ENCODE measurements at places on chromosomes 4 and X.

- DNase-seq = no peak
Observed at GRCh38 chr4:146032234-146032860, 93.7 kb upstream of the ZNF827 start.

DNA sequence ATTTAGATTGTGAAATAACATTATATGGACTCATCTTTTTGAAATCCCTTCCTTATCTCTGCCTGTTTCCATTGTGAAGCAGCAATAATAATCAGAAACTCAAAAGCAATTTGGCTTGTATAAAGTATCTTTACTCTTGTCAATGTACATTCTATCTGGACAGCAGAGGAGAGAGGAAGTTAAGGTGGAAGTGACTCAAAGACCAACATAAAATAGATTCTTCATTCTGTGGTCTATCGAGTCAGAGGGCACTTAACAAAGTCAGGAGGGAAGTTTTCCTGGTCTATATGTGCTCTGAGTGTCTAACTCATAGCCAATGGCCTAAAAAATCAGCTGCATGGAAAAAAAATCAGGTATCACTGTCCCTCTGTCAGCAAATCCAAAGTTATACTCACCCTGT lies 155.5 kb downstream of the EMCN start:
- no peak for DNase-seq

GRCh38 chr4:76984788-76985211 lies 35.2 kb downstream of the SEPTIN11 start:
- no peak for DNase-seq

- no peak for DNase-seq
Observed at GRCh38 chrX:86002076-86002896, 45.1 kb downstream of the CHM start.

DNA sequence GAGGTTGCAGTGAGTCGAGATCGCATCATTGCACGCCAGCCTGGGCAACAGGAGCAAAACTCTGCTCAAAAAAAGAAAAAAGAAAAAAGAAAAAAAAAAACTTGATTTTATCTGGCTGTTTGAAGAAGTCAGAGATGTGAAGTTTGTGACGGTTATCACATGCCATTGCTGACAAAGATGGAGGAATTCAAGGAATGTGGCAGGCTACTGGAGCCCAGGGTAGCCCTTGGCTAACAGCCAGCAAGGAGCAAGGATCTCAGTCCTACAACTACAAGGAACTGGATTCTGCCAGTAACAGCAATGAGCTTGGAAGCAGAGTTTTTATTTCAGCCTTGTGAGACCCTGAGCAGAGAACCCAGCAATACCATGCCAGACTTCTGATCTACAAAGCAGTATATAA lies 24.3 kb upstream of the TET2 start:
- DNase-seq = no peak

GRCh38 chr4:80529026-80529425 lies 193.5 kb downstream of the CFAP299 start:
- no peak for DNase-seq

DNA sequence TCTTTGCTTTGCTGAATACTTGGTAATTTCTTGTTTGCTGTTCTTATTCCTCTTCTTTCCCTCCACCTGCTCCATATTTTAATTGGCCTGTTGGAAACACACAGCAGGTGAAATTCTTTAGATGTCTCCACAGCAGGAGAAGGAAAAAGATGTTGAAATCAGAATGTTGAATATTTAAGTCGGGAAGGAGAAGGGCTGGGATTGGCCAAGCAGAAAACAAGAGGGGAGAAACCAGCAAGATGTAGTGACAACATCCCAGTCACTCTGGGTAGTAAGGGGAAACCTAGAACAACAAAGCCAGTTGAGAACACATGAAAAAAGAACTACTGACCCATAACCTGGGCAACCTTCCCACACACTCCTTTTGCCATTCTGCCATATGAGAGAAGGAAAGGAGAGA lies 37.3 kb upstream of the STAG2 start:
- no peak for DNase-seq

- DNase-seq = no peak
Observed at GRCh38 chr4:98491899-98492559, 166.4 kb downstream of the TSPAN5 start.

DNA sequence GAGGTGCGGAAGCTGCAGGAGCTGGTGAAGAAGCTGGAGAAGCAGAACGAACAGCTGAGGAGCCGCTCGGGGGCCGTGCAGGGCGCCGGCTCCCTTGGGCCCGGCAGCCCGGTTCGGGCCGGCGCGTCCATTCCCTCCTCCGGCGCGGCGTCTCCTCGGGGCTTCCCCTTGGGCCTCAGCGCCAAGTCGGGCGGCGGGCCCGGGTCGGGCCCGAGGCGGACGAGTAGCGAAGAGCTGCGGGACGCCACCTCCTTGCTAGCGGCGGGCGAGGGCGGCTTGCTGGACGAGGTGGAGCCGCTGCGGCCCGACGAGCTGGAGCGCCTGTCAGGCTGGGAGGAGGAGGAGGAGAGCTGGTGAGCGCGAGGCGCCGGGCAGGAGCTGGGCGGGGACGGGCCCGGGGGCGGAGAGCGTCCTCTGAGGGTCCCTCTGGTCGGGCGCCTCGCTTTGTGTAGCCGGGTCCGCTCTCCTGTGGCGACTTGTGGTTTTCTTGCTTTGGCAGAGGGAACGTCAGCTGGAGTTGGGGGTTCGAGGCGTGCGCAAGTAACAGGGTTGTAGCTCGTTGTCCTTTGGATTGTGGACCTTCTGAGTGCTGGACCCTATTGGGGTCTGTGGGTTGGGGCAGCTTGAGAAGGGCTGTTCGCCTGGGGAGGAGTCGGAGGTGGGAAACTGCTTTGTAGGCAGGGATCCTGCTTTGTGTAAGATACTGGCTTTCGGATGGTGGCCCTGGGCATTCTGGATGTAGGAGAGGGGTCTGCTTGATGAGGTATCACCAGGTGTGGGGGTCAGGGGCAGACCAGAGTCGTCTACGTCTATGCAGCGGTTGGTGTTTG lies 662 bp downstream of the SLAIN2 start:
- peak; percentile 37 for DNase-seq

DNA sequence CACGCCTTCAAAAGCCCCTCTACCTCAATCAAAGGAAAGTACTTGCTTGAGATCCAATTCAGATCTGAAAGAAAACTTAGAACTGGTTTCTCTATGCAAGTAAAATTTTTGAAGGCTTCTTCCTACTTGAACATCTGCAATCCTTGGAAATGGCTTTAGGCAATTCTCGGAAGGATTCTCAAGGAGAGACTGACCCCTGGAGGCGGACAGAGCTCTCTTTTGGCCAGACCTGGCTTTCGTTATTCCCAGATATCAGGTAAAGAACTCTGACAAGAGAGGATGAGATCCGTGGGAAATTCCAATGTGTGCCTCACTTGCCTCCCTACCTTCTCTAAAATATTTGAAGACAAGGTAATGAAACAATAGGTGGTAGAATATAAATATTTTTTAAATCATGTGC lies 670.3 kb upstream of the FAM241A start:
- DNase-seq = no peak

All from stimulated activated naive CD4-positive, alpha-beta T cell (primary cell).